ENCODE measurements at places on chromosomes 11 and 22. TPM values are rescaled to one million over a fixed set of nuclear protein-coding genes. Genes with fewer than 3 reads are reported as not detected.

GRCh38 chr11:83020942-83021779 is 50.5 kb downstream of the RAB30 start:
- H3K4me3 ChIP-seq: no peak overlapping the region
- DNase-seq: no peak
- H3K36me3 ChIP-seq: no peaks in the 10 kb centered on the region
- no peak overlapping the region for H3K27ac ChIP-seq
- H3K27me3 ChIP-seq: no peaks in the 10 kb centered on the region
- no peaks in the 10 kb centered on the region for H3K4me1 ChIP-seq

DNA sequence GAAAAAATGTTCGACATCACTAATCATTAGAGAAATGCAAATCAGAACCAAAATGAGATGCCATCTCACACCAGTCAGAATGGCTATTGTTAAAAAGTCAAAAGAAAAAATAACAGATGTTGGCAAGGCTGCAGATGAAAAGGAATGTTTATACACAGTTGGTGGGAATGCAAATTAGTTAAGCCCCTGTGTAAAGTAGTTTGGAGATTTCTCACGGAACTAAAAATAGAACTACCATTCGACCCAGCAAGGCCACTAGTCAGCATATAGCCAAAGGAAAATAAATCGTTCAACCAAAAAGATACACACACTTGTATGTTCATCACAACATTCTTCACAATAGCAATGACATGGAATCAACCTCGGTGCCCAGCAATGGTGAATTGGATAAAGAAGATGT is 503.2 kb downstream of the OPCML start:
- no peak overlapping the region for H3K27ac ChIP-seq
- H3K27me3 ChIP-seq: peaks cover 5% of the 10 kb centered on the region
- H3K4me3 ChIP-seq: no peak overlapping the region

- peaks cover 20% of the 10 kb centered on the region for H3K4me1 ChIP-seq
- no peaks in the 10 kb centered on the region for H3K36me3 ChIP-seq
- no peak overlapping the region for H3K4me3 ChIP-seq
These were observed 90.5 kb upstream of the XKR3 start for GRCh38 chr22:16915701-16916100.

- H3K4me1 ChIP-seq: no peaks in the 10 kb centered on the region
- DNase-seq: peak; percentile 21
- no peaks in the 10 kb centered on the region for H3K36me3 ChIP-seq
- no peaks in the 10 kb centered on the region for H3K27me3 ChIP-seq
These were observed 8.2 kb downstream of the LRFN4 start for GRCh38 chr11:66864924-66865697.

GRCh38 chr11:9273376-9274336 is 8.5 kb upstream of the DENND5A start:
- H3K27ac ChIP-seq: no peak overlapping the region
- no peaks in the 10 kb centered on the region for H3K36me3 ChIP-seq
- H3K27me3 ChIP-seq: no peaks in the 10 kb centered on the region
- H3K4me1 ChIP-seq: peaks cover 5% of the 10 kb centered on the region
- no peak overlapping the region for H3K4me3 ChIP-seq

DNA sequence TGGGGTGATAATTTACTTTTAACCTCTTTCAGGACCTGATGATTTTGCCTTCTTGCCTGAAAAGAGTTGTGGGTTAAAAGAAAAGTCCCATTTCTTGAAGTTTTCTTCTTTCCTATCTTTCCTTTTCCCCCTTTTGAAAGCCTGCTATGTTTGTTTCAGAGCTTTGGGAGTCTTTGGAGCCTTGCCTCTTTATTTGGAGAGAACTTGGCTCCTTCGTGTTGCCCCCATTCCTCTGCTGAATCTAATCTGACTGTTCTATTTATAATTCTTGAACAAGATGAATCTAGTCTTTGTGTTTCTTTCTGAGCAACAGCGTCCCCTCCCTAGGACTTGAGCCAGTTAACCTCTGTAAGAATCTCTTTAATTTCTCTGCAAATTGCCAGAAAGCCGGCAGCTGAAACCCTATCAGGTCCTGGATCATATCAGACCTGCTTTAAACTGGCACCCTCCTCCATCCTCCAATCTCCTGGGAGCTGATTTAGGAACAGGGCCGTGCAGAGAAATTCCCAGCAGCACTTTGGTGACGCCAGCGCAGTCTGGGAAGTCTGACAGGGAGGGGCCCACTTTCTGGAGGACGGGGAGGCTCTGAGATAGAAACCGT is 289.1 kb upstream of the SORL1-AS1 start:
- H3K4me1 ChIP-seq: peaks cover 14% of the 10 kb centered on the region
- no peaks in the 10 kb centered on the region for H3K36me3 ChIP-seq
- peak; percentile 59 for DNase-seq
- peak overlapping the region; percentile 47 for H3K27ac ChIP-seq
- no peak overlapping the region for H3K4me3 ChIP-seq

GRCh38 chr11:67389477-67389876 is 2.3 kb upstream of the RAD9A start:
- H3K27ac ChIP-seq: no peak overlapping the region
- no peaks in the 10 kb centered on the region for H3K27me3 ChIP-seq
- DNase-seq: peak; percentile 53
- H3K4me1 ChIP-seq: peaks cover 12% of the 10 kb centered on the region
- no peaks in the 10 kb centered on the region for H3K36me3 ChIP-seq

- no peaks in the 10 kb centered on the region for H3K36me3 ChIP-seq
- H3K4me1 ChIP-seq: no peaks in the 10 kb centered on the region
- DNase-seq: no peak
- no peak overlapping the region for H3K27ac ChIP-seq
- no peak overlapping the region for H3K4me3 ChIP-seq
These were observed 17.2 kb upstream of the MPZL2 start for GRCh38 chr11:118281284-118281683.

DNA sequence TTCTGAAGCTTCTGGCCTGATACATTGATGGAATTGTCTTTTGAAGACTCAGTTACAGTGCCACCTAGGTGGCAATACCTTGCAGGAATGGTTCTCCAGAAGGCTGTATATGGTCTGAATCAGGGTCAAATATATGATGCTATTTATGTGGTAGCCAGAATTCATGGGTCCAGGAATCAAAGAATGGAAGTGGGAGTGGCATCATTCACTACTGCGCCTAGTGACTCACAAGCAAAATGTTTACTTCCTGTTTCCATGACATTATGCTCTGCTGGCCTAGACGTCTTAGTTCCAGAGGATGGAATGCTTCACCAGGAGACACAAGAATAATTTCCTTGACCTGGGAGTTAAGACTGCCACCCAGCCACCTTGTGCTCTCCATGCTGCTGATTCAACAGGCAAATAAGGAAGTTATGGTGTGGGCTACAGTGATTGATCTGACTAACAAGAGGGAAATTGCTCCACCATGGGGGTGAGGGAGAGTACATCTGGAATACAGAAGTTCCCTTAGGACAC is 491.8 kb downstream of the ETS1 start:
- peak; percentile 83 for DNase-seq
- no peak overlapping the region for H3K4me3 ChIP-seq
- peak overlapping the region; percentile 28 for H3K27ac ChIP-seq
- no peaks in the 10 kb centered on the region for H3K27me3 ChIP-seq
- peaks cover 4% of the 10 kb centered on the region for H3K4me1 ChIP-seq
- no peaks in the 10 kb centered on the region for H3K36me3 ChIP-seq

DNA sequence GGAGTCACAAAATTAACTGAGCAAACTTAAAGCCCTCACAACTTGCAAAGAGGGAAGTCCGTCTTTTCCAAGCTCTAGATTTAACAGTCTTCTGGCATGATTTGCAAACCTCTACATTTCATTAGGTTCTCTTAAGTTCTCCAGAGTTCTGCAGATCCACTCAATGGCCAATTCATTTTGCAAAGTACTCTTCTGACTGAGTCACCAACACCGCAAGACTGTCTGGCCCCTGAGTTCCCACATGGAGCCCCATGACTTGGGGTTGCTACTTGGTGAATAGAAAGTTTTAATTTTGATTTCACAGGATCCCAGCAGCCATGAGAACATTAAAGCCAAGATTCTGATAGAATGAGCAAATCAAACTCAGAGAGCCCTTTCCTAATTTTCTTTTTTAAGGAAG is 134.5 kb downstream of the PLEKHA7 start:
- no peak overlapping the region for H3K27ac ChIP-seq
- DNase-seq: peak; percentile 18

- H3K4me3 ChIP-seq: no peak overlapping the region
- H3K27me3 ChIP-seq: no peaks in the 10 kb centered on the region
- H3K36me3 ChIP-seq: no peaks in the 10 kb centered on the region
- peak; percentile 11 for DNase-seq
- H3K4me1 ChIP-seq: peaks cover 33% of the 10 kb centered on the region
- no peak overlapping the region for H3K27ac ChIP-seq
These were observed 1.2 kb upstream of the MRGPRF start for GRCh38 chr11:69014084-69014851.

- H3K4me1 ChIP-seq: no peaks in the 10 kb centered on the region
- no peak for DNase-seq
- no peak overlapping the region for H3K4me3 ChIP-seq
- H3K27me3 ChIP-seq: no peaks in the 10 kb centered on the region
- no peaks in the 10 kb centered on the region for H3K36me3 ChIP-seq
- H3K27ac ChIP-seq: no peak overlapping the region
These were observed 630.7 kb downstream of the TBC1D22A start for GRCh38 chr22:47393191-47393590.

DNA sequence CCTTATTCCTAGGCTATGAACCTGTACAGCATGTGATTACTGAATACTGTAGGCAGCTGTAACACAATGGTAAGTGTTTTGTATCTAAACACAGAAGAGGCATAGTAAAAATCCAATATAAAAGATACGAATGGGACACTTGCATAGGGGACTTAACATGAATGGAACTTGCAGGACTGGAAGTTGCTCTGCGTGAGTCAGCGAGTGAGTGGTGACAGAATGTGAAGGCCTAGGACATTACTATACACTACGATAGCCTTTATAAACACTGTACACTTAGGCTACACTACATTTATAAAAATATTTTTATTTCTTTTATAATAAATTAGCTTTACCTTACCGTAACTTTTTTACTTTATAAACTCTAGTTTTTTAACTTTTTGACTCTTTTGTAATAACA is 81.1 kb downstream of the PGR start:
- no peak overlapping the region for H3K4me3 ChIP-seq
- H3K36me3 ChIP-seq: no peaks in the 10 kb centered on the region
- H3K4me1 ChIP-seq: no peaks in the 10 kb centered on the region
- DNase-seq: no peak
- H3K27me3 ChIP-seq: no peaks in the 10 kb centered on the region
- H3K27ac ChIP-seq: no peak overlapping the region

GRCh38 chr11:45141171-45141570 is 5.3 kb upstream of the PRDM11 start:
- H3K27ac ChIP-seq: no peak overlapping the region
- H3K4me3 ChIP-seq: no peak overlapping the region
- no peaks in the 10 kb centered on the region for H3K36me3 ChIP-seq
- H3K4me1 ChIP-seq: 0 out of 2 replicates have a peak, but pooled peaks cover 7% of the 10 kb centered on the region
- no peak for DNase-seq

DNA sequence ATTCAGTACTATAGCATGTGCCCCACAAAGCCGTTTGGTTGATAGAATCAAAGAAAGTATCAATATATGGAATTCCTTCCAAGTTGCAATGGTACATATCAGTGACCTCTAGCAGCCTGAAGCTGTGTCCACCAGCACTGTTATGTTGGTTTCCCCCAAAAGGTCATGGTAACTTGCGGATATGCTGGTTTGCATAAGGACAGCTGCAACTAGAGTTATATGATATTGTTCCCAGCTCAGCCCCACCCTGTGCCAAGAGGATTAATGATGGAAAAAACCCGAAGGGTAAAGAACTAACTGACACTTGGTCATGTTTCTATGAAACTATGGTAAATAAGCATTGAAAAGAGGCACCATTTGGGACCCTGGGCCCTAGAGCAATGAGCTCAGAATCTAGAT is 93.5 kb downstream of the PDHX start:
- H3K4me1 ChIP-seq: peaks cover 40% of the 10 kb centered on the region
- H3K36me3 ChIP-seq: no peaks in the 10 kb centered on the region
- DNase-seq: no peak
- H3K4me3 ChIP-seq: no peak overlapping the region
- peak overlapping the region; percentile 78 for H3K27ac ChIP-seq

DNA sequence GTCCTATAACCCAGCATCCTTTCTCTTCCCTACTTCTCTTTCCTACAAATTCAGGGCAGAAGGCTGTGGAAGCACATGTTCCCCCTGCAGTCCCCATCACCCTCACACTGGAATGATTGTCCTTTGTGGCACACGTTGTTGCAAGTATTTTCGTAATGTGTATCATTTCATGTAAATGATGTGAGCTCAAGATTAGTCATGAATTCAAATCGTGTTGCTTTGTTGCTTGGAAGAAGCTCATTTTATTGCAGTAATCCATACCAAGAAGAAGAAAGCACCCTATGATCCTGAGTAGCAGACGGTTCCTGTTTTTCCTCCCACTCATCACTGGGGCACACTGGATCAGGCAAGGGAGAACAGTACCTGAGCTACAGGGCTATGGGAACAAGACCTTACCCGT is 173.4 kb downstream of the NCAM1 start:
- H3K36me3 ChIP-seq: no peaks in the 10 kb centered on the region
- H3K4me3 ChIP-seq: no peak overlapping the region
- DNase-seq: peak; percentile 10

The KLHDC7B gene
- not detected for total RNA-seq

The CRYBB2 gene
- not detected for total RNA-seq

Data from GM23248 (cell line).